Right atrium auricular region (tissue), 2 donors: ENCODE measurements at places on chromosomes 11 and 22.

DNA sequence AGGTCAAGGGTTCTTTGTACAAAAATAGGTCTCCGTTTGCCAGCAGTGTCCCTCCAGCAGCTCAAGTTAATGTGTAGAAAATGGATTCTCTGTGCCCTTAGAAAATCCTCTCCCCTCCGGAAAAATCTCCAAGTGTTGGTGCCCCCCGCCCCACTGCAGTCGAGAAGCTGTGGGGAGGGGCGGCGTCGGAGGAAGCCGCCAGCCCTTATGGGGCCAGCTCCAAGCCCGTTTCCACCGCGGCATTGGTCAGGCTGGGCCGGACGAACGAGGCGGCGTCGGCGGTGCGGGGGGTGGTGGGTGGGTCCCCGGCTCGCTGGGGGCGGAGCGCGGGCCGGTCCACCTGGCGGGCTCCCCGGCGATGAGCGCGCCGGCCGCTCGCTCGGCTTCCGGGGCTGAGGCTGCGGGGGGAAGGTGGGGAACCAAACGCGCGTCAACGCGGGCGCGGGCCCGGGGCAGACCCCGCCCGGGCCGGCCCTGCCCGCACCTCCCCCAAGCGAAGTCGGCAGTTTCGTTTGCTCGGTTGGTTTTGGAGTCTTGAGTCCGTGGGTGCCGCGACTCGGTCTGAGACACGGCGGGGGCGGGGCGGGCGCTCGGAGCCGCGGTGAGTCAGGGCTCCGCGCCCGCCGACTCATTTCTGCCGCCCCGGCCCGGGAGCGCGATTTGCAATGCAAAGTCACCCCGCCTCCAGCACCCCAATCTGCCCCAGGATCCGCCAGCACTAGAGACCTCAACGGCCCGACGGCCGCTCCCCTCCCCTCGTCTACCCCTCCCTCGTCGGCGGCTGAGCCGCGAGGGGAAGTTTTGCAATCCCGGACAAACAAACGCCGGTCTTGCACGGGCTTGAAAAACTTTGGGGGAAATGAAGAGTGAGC lies 1.4 kb downstream of the ASCL2 start:
- peak; percentile 59 for DNase-seq

- peak; percentile 62 for DNase-seq
These were observed at the start of gene ARHGAP20 for GRCh38 chr11:110711776-110712658. TSS of gene ARHGAP20 (minus strand) at chr11:110712437. CDS start at chr11:110712231, 206 bp downstream.

DNA sequence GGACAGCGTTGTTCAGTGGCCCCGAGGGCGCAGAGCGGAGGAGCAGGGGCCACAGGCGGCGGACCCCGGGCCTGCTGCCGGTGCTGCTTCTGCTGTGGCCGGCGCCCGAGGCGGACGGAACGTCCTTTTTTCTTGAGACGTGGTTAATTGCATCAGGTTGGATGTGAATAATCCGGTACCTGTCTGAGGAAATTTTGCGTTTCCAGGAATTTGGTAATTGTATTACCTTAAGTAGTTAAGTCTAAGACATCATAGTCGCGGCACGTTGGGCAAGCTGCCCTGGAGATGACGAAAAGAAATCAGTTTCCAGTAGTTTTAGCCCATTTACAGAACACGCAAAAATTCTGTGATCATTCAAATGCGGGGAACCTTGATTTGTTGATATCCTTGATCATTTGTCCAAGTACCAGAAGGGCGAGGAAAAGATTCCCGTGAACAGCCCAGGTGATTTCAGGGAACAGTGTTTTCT lies 789 bp downstream of the SPECC1L start:
- DNase-seq: no peak

DNA sequence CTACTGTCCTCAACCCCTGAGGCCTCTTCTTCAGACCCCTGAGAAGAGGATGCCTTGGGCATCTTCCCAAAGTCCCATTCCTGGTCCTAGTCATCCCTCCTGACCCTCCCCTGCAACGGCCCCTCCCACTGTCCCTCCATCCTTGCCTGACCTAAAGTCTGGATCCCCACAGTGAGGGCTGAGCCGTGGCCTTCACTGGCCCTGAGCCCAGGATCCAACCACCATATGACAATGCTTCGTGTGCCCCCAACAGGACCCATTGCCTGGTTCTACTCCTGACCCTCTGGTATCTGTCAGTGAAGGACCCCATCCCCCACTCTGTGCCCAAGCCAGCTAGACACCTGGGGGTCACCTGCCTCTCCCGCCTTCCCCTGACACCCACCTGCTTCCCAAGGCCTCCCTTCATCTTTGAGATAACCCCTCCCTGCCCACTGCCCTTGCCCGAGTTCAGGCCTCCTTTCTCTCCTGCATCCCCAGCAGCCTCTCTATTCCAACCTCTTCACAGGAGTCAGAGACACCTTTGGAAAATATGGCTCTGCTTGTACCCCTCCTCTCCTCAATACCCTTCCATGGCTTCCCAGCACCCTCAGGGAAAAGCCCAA lies 48.0 kb downstream of the LRRC32 start:
- peak; percentile 49 for DNase-seq

DNA sequence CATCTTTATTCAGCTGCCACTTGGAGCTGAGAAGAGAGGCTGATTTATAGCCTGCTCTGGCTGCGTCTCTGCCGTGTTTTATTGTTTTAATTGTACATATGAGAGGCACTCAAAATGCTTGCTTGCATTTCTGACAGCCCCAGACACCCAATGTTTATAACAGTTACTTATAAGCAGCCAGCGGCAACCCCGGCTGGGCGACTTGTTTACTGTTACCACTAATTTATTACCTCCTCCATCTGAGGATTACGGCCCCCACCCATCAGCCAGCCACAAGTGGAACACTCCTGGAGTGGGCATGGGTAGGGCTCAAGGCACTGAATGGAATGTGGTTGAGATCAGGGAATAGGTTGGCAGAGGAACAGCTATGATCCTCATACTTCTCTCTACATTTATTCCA lies 61.2 kb downstream of the CLPB start:
- no peak for DNase-seq

DNA sequence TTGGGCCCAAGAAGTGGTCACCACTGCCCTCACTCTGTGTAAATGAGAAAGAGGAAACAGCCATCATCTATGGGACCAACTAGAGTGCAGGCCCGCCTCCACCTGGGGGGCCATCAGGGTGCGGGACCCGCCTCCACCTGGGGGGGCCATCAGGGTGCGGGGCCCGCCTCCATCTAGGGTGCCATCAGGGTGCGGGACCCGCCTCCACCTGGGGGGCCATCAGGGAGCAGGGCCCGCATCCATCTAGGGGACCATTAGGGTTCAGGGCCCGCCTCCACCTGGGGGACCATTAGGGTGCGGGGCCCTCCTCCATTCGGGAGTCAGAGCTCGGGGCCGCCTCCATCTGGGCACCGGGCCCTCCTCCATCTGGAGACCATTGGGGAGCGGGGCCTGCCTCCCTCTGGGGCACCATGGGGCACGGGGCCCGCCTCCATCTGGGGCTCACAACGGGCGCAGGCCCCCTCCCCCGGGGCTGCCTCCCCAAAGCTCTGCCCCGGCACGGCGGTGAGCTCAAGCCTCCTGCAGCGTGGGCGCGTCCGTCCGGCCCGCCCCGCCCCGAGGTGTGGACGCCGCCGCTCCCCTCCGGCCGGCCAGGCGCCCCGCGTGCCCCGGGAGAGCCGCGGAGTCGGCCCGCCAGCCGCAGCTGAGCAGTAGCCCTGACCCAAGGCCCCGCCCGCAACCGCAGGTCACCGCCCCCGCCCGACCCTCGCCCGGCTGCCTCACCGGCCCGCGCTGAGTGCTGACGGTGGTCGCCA lies 512 bp downstream of the TOLLIP start:
- DNase-seq: no peak
